ENCODE measurements at places on chromosomes 6 and 20.
A peak's percentile ranks its signal among the peaks of the same experiment; 100 is the strongest.

DNA sequence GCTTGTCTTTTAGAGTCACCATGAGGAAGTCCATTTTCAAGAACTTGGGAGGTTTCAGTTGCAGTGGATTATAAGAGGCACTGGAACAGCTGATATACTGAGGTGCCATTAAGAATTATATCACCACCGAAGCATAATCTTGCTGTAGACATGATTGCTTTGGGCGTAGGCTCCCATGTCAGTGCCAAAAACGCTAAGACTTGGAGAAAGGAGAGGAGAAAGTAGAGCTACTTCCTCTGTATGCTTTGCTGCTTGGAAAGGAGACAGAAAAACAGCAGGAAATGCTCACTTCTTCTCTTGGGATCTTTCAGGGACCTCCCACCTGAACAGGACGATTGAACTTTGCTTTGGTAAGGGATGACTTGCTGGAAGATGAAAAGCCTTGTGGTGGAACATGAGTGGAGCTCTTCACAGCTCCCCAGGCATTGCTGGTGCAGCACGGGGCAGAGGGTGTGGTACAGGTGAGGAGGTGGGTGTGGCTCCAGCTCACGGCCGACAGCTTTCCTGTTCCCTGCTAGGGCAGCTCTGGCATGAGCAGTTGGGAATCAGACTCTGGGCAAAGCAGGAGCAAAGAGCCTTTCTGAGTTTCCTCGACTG is 190.4 kb upstream of the JAG1 start:
- peak; percentile 18 for DNase-seq
- no peak overlapping the region for H3K27ac ChIP-seq
- H3K4me1 ChIP-seq, result no peaks in the 10 kb centered on the region
- no peaks in the 10 kb centered on the region for H3K36me3 ChIP-seq
- H3K27me3 ChIP-seq, result no peaks in the 10 kb centered on the region

- no peak overlapping the region for H3K27ac ChIP-seq
- no peak overlapping the region for H3K4me3 ChIP-seq
- no peaks in the 10 kb centered on the region for H3K36me3 ChIP-seq
- no peaks in the 10 kb centered on the region for H3K27me3 ChIP-seq
- DNase-seq, result no peak
These were observed 68.3 kb downstream of the PKHD1 start for GRCh38 chr6:52019092-52019491.

GRCh38 chr6:136716917-136717715 is 75.2 kb downstream of the MAP3K5 start:
- peak overlapping the region; percentile 3 for H3K27ac ChIP-seq
- peaks cover 14% of the 10 kb centered on the region for H3K4me1 ChIP-seq
- no peaks in the 10 kb centered on the region for H3K27me3 ChIP-seq

- no peaks in the 10 kb centered on the region for H3K27me3 ChIP-seq
- H3K27ac ChIP-seq, result no peak overlapping the region
- H3K4me3 ChIP-seq, result no peak overlapping the region
- H3K36me3 ChIP-seq, result no peaks in the 10 kb centered on the region
- H3K4me1 ChIP-seq, result no peaks in the 10 kb centered on the region
- no peak for DNase-seq
These were observed 18.5 kb upstream of the SSR1 start for GRCh38 chr6:7331452-7331851.

GRCh38 chr6:152091201-152091600 is 283.7 kb downstream of the ESR1 start:
- no peaks in the 10 kb centered on the region for H3K4me1 ChIP-seq
- H3K36me3 ChIP-seq, result no peaks in the 10 kb centered on the region
- H3K27me3 ChIP-seq, result no peaks in the 10 kb centered on the region
- no peak for DNase-seq
- no peak overlapping the region for H3K27ac ChIP-seq
- no peak overlapping the region for H3K4me3 ChIP-seq

DNA sequence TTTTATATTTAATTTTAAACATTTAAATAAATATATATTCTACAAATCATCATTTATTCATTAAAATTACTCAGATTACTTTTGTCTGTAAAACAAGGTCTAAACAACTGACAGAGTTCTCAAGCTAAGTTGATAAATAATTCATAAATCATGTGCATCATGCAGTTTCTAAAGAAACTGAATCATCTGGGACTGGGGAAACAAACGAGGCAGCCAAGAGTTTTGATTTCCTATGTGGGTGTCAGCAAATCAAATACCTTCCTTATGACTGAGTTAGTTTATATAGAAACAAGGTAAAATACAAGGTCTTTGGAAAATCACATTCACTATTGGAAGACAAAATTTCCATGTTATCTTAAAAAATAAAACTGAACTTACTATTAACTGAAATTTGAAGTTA is 149.9 kb upstream of the BEND6 start:
- no peaks in the 10 kb centered on the region for H3K27me3 ChIP-seq
- H3K27ac ChIP-seq, result no peak overlapping the region
- no peaks in the 10 kb centered on the region for H3K36me3 ChIP-seq
- H3K4me3 ChIP-seq, result no peak overlapping the region

- H3K36me3 ChIP-seq, result no peaks in the 10 kb centered on the region
- no peaks in the 10 kb centered on the region for H3K4me1 ChIP-seq
- no peak overlapping the region for H3K27ac ChIP-seq
- DNase-seq, result no peak
- no peaks in the 10 kb centered on the region for H3K27me3 ChIP-seq
These were observed 133.6 kb downstream of the CDH26 start for GRCh38 chr20:60091861-60092260.

DNA sequence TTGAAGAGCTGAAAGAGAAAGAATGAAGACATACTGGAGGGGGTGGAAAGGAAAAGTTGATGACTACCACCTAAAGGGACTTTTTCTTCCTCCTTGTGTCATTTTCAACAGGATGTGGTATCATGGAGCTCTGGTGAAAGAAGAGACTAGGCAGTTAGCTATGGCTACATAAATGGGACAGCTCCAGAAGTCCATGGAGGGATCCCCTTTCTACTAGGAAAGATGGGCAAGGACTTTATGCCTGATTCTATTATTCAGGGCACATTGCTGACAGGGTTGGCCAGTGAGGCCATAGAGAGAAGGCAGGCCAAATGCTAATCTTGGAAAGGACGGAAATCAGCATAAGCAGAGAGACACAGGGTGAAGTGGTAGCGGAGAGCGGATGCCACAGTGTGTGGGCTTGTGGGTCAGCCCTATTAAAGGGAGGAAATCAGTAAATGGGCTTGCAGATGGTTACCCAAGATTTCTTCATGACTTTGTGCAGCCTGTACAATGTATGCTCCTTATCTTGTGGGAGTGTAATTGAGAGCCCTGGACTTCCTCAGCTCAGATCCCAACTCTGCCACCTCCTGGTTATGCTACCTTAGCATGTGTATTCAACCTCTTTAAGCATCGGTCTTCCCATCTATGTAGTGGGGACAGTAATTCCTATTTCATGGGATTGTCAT is 77.4 kb upstream of the TMEM170B start:
- no peaks in the 10 kb centered on the region for H3K4me1 ChIP-seq
- H3K4me3 ChIP-seq, result no peak overlapping the region
- peak; percentile 43 for DNase-seq
- H3K27me3 ChIP-seq, result no peaks in the 10 kb centered on the region
- no peaks in the 10 kb centered on the region for H3K36me3 ChIP-seq

DNA sequence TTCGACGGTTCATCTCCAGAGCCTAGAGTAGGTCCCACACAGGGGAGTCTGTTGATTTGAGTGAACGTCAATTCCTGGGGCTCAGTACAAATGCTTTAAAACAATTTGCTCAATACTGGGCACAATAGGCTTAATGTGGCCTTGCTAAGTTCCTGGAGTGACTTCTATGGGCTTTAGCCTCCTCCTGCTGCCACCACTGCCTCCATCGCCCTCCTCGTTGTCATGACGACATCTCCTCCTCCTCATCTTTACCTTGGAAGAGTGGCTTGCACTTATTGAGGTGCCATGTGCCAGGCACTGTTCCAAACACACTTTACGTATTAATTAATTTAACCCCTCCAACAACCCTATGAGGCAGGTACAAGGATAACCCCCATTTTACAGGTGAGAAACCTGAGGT is 11.8 kb upstream of the ZMYND8 start:
- H3K27ac ChIP-seq, result no peak overlapping the region
- H3K4me1 ChIP-seq, result no peaks in the 10 kb centered on the region
- H3K4me3 ChIP-seq, result no peak overlapping the region
- no peaks in the 10 kb centered on the region for H3K36me3 ChIP-seq

DNA sequence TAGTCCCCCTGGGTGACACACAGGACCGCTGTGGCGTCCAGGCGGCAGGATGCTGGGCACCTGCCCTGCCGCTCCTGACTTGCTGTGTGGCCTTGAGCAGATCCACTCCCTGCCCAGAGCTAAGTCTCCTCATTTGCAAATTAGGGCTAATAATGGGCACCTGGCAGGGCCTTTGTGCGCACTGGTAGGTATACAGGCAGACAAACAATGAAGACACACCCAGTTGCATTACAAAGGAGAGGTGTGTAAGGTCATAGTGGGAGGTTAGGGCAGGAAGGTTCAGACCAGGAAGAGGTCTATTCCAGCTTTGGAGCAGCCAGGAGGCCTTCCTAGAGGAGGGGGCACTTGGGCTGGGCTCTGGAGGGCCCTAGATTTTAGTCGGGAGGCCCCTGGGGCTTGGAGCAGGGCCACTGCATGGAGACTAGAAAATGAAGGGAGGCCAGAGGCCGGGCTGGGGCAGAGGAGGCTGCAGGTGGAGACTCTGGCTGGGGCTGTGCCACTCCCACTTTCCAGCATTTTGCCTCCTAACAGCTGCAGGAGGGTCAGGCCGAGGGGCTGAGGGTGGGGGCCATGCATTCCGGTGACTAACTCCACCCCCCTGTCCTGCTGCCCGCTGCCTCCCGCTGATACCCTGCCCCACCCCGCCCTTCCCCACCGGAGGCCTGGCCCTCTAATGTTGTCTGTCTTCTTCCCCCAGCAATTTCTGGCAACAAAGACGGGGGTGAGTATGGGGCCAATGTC is 28.5 kb downstream of the MYH7B start:
- no peaks in the 10 kb centered on the region for H3K27me3 ChIP-seq
- no peak for DNase-seq
- no peaks in the 10 kb centered on the region for H3K36me3 ChIP-seq
- H3K4me3 ChIP-seq, result no peak overlapping the region
- peaks cover 9% of the 10 kb centered on the region for H3K4me1 ChIP-seq

GRCh38 chr20:24392612-24393011 is 76.8 kb upstream of the SYNDIG1 start:
- H3K4me1 ChIP-seq, result no peaks in the 10 kb centered on the region
- DNase-seq, result no peak
- H3K36me3 ChIP-seq, result no peaks in the 10 kb centered on the region

- H3K36me3 ChIP-seq, result no peaks in the 10 kb centered on the region
- H3K27me3 ChIP-seq, result no peaks in the 10 kb centered on the region
- H3K27ac ChIP-seq, result no peak overlapping the region
- no peak overlapping the region for H3K4me3 ChIP-seq
These were observed 12.2 kb upstream of the C6orf118 start for GRCh38 chr6:165321555-165322145.

GRCh38 chr6:136677344-136677743 is 114.9 kb downstream of the MAP3K5 start:
- H3K36me3 ChIP-seq, result no peaks in the 10 kb centered on the region
- H3K27ac ChIP-seq, result no peak overlapping the region
- H3K4me3 ChIP-seq, result no peak overlapping the region
- H3K27me3 ChIP-seq, result no peaks in the 10 kb centered on the region
- no peaks in the 10 kb centered on the region for H3K4me1 ChIP-seq

DNA sequence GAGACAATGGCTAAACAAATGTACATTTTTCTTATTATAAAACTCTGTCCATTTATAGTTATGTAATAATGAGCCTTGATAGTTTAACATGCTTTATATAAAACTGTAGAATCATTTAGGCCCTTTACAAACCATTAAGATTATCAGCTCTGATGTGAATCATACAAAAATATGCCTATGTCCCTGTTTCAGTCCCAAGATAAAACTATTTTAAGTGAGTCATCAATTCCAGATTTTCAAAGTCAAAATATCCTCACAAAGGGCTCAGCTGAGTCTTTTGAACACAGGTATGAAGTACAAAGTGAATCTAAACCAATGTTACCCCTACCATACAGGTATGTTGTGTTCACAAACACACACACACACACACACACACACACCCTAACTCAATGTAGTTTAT is 88.0 kb downstream of the PTPRK start:
- no peaks in the 10 kb centered on the region for H3K4me1 ChIP-seq
- H3K4me3 ChIP-seq, result no peak overlapping the region
- H3K27ac ChIP-seq, result no peak overlapping the region
- no peaks in the 10 kb centered on the region for H3K36me3 ChIP-seq

DNA sequence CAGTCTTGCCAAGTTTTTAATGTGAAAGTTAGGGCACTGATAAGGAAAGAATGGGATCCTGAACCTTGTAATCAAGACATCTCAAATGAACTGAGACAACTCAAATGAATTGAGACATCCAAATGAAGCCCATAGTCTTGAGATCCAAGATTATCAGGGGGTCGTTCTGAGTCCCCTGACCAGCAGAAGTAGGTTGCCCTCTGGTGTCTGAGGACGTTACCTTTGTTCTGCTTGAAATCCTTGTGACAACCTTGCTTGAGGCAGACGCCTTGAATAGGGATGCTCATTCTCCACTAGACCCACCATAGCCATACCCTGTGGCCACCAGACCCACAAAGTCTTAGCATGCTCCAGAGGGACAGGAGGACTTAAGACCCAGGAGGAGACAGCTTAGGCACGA is 37.7 kb downstream of the ZBTB9 start:
- no peaks in the 10 kb centered on the region for H3K36me3 ChIP-seq
- H3K27ac ChIP-seq, result no peak overlapping the region
- H3K4me1 ChIP-seq, result no peaks in the 10 kb centered on the region
- DNase-seq, result no peak
- no peaks in the 10 kb centered on the region for H3K27me3 ChIP-seq
